ENCODE measurements at places on chromosomes 2 and 18.

DNA sequence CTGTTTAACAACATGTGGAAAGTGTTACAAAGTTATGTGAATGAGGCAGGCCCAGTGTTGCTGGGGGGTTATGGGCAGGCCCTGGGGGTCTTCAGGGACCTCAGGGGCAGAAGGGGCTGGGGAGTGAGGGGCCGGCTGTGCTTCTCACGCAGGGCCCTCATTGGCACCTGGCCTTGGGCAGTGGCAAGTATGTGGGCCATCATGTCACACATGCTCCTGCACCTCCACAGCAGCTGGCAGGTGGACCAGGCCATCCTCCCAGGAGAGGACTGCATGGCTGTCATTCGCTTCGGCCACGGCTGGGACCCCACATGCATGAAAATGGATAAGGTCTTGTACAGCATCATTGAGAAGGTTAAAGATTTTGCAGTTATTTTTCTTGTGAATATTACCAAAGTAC, 47.4 kb downstream of the ZNF385B start:
- DNase-seq: no peak
- no peak overlapping the region for H3K27ac ChIP-seq
- H3K4me1 ChIP-seq: no peaks in the 10 kb centered on the region
- no peaks in the 10 kb centered on the region for H3K27me3 ChIP-seq
- no peak overlapping the region for H3K4me3 ChIP-seq
- H3K36me3 ChIP-seq: no peaks in the 10 kb centered on the region

- no peak for DNase-seq
- H3K27ac ChIP-seq: no peak overlapping the region
- no peak overlapping the region for H3K4me3 ChIP-seq
- no peaks in the 10 kb centered on the region for H3K4me1 ChIP-seq
Measured at GRCh38 chr2:58073751-58074150, 27.1 kb downstream of the VRK2 start.

GRCh38 chr18:21593540-21594257, 6.8 kb downstream of the ESCO1 start:
- H3K27ac ChIP-seq: no peak overlapping the region
- no peaks in the 10 kb centered on the region for H3K4me1 ChIP-seq
- H3K27me3 ChIP-seq: no peaks in the 10 kb centered on the region
- no peaks in the 10 kb centered on the region for H3K36me3 ChIP-seq

DNA sequence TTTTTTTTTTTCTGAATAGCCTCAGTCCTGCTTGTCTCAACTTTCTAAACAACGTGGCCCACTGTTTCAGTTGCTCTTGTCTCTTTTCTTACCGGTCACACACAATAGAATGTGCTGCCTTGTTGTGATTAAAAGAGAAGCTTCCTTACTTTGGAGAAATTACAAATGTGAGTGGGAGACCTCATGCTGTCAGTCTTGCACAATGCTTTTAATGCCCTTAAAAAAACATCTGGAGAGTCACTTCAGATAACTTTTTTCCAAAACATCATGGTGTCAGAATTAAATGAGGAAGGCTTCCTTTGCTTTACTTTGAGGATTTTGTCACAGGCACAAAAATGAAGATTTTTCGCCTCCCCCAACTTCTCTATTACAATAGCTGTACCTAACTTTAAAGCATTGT, 37.7 kb downstream of the LHCGR start:
- H3K27ac ChIP-seq: no peak overlapping the region
- no peaks in the 10 kb centered on the region for H3K27me3 ChIP-seq
- no peaks in the 10 kb centered on the region for H3K4me1 ChIP-seq
- no peak overlapping the region for H3K4me3 ChIP-seq
- DNase-seq: no peak
- no peaks in the 10 kb centered on the region for H3K36me3 ChIP-seq

DNA sequence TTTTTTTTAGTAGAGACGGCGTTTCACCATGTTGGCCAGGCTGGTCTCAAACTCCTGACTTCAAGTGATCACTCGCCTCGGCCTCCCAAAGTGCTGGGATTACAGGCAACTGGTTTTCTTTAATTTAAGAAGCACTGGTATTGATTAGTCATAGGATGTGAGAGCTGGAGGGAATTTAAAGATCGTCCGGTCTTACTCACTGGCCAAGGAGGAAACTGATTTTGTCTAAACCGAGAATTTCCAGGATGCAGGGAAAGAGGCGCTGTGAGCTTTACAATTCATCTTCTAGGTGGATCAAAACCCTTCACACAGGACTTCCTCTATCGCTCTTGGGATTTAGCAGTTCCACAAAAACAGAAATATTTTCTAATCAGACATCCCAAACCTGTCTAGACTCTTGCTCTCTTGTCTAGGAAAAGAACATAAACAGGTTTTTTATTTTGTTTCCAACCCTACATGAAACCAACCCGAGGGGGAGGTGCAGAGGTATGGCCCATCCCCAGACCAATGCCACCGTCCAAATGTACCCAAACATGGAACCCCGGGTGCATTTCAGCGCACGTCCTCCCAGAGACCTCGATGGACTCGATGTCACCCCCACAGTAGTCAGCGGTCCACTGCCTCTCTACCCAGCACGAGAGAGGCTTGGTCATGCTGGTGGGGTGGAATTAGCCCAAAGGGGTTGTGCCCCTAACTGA, 12.5 kb upstream of the TUBB6 start:
- no peak overlapping the region for H3K27ac ChIP-seq
- H3K27me3 ChIP-seq: no peaks in the 10 kb centered on the region
- no peaks in the 10 kb centered on the region for H3K36me3 ChIP-seq
- no peak overlapping the region for H3K4me3 ChIP-seq
- no peaks in the 10 kb centered on the region for H3K4me1 ChIP-seq

GRCh38 chr18:38241216-38241615, 675.6 kb upstream of the CELF4 start:
- no peaks in the 10 kb centered on the region for H3K4me1 ChIP-seq
- no peaks in the 10 kb centered on the region for H3K36me3 ChIP-seq
- no peak overlapping the region for H3K4me3 ChIP-seq
- no peak for DNase-seq

DNA sequence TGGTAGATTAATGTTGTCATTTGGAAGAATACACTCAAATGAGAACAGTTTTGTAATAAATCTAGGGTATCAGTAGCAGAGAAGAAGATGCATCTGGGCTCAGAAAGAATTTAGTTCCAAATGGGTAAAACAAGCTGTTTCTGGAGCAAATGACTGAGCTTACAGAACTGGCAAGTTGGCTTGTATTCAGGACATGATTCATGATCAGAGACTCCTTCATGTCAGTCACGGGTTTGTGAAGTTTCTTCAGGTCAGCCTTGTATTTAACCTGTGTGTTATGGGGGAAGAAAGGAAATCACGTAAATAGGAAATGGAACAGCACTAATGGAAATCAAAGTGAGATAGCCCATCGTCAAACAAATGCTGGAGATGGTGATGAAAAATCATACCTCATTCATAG, 109.1 kb downstream of the RIF1 start:
- no peaks in the 10 kb centered on the region for H3K36me3 ChIP-seq
- H3K4me3 ChIP-seq: no peak overlapping the region
- H3K27ac ChIP-seq: no peak overlapping the region
- no peak for DNase-seq
- H3K4me1 ChIP-seq: no peaks in the 10 kb centered on the region

DNA sequence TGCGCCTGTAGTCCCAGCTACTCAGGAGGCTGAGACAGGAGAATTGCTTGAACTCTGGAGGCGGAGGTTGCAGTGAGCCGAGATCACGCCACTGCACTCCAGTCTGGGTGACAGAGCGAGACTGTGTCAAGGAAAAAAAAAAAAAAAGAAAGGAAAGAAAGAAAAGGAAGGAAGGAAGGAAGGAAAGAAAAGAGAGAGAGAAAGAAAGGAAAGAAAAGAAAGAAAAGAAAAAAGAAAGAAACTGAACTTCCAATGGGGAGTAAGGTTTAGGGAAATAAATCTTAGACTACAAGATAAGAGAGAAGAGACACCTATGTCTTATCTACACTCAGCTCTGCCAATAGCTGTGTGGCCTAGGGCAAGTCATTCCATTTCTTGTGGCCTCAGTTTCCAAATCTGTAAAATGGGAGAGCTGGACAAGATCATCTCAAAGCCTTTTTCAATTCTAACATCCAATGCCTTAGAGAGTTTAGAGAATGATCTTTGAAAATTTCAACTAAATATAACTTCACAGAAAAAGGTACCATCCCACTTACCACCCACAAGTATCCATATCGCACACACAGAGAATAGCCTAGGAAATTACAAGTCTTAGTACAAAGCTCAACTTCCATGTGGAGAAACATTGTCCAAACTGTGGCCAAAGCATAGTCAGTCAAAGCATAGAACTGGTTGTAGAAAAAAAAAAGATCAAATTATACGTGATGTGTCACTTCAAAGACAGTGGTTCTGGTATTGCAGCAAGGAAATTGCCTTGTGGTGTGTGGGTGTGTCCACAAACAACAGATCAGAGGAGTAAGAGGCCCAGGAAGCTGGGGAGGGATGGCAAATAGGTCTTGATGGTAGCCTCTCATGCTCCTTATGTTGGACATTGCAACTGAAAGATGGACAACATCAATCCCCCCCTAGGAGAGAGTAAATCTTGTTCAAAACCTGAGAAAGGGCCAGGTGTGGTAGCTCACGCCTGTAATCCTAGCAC, 42.4 kb downstream of the SLC14A2 start:
- H3K27ac ChIP-seq: no peak overlapping the region
- H3K4me1 ChIP-seq: peaks cover 22% of the 10 kb centered on the region
- no peaks in the 10 kb centered on the region for H3K27me3 ChIP-seq
- no peak for DNase-seq
